Left forelimb (tissue), 1 donor: ENCODE measurements at places on chromosomes 3 and 15.

- no peak for DNase-seq
Measured at GRCh38 chr3:134880431-134880830, 85.4 kb downstream of the EPHB1 start.

- no peak for DNase-seq
Measured at GRCh38 chr3:129123314-129124060, 1.9 kb upstream of the RAB43 start.

GRCh38 chr3:194489736-194490612 is 3.2 kb upstream of the ATP13A3 start:
- no peak for DNase-seq

DNA sequence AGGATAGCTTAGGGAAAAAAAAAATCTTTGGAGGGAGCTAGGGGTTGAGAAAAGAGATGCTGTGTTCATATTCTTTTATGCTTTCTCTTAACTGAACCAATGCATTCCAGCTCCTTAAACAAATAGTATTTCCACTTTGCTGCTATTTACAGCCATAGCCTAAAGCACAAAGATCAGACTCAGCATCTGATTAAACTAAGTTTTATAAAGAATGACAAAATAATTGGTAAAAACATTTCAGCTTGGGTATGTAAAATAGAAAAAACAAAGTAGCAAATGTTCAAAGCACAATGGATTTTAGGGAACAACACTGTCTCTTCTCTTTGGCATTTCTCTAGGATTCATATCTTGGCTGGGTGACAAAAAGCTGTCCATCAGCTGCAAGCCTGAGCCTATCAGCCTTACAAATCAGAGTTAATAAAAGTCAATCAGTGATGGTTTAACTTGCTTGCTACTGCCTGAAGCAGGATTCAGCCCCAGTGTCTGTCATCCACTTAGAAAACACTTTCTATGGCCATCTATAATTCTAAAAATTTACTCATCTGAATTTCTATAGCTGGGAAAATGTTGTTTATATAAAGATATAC is 232.1 kb upstream of the CDIN1 start:
- no peak for DNase-seq

GRCh38 chr3:156792114-156792513 is 34.0 kb upstream of the LEKR1 start:
- no peak for DNase-seq

GRCh38 chr3:50050361-50050760 is 38.4 kb upstream of the RBM5 start:
- DNase-seq: no peak

- no peak for DNase-seq
Measured at GRCh38 chr15:40769274-40770146, at the start of gene C15orf62. TSS of gene C15orf62 (plus strand) at chr15:40769980. CDS start at chr15:40770496, 516 bp downstream.

DNA sequence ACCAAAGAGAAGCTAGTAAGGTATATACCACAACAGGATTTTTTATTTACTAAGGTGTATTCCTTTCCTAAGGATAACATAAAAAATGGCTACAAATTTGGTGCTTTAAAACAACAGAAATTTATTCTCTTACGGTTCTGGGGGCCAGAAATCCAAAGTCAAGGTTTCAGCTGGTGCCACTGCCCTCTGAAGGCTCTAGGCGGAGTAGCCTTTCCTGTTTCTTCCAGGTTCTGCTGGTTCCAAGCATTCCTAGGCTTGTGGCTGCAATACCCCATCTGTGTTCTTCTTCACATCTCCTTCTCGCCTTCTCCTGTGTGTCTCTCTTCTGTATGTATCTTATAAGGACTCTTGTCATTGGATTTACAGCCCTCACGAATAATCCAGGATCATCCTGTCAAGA is 549.9 kb downstream of the GRM7 start:
- DNase-seq: no peak
